ENCODE measurements at places on chromosomes 11 and 22.

- no peak for DNase-seq
Measured at GRCh38 chr11:119525867-119526196, 102.9 kb upstream of the THY1 start.

- DNase-seq: no peak
Measured at GRCh38 chr11:94281324-94281723, 23.1 kb upstream of the IZUMO1R start.

GRCh38 chr11:75346296-75346695 is 5.2 kb downstream of the ARRB1 start:
- DNase-seq: no peak

- no peak for DNase-seq
Measured at GRCh38 chr11:120136356-120136755, 1.6 kb downstream of the TRIM29 start.

- no peak for DNase-seq
Measured at GRCh38 chr11:64524158-64524527, 66.9 kb upstream of the SLC22A12 start.

GRCh38 chr11:10267821-10268220 is 26.2 kb downstream of the SBF2 start:
- DNase-seq: no peak

- no peak for DNase-seq
Measured at GRCh38 chr22:33331017-33331416, 272.8 kb upstream of the SYN3 start.

- peak; percentile 67 for DNase-seq
Measured at GRCh38 chr11:119356349-119357031, 10.0 kb upstream of the MFRP start.

All from CD4-positive, alpha-beta T cell (primary cell).